ENCODE measurements at places on chromosomes 13 and 19.

DNA sequence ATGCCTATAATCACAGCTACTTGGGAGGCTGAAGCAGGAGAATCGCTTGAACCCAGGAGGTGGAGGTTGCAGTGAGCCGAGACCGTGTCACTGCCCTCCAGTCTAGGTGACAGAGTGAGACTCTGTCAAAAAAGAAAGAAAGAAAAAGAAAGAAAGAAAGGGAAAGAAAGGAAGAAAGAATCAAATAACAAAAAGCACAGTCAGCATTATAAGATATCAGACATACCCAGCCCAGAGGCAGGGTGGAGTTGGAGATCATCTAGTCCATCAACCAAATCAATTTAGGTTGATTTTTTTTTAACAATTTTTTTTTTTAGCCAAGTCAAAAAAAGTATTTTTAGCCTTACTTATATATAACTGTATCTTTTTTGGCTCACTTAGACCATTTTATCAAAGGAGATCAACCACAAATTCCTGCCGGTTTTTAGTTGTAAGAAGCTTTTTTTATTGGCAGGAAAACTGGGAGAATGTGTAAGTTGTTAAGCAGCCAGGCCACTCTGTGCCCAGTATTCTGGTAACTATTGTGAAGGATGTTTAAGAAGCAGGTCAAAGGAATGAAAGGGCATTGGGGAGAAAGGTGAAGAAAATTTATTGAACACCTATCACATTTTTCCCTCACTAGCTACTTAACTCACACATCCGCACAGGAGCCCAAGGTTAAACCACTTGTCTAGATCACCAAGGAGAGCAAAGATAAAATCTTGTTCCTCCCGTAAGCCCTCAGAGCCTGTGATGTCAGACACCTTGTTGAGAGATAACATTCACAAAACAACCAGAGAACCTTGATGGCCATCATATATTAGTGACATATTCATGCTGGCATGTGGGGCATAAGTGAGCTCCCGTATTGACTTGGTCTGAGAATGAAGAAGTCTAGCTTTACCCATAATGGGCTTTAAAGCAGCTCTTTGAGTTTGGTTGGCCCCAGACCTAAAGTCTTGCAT, 91.8 kb downstream of the COL4A2 start:
- no peak for DNase-seq

- no peak for DNase-seq
Measured at GRCh38 chr19:3821156-3821555, 35.0 kb upstream of the MATK start.

GRCh38 chr19:35445826-35446593, 2.0 kb upstream of the FFAR2 start:
- no peak for DNase-seq

DNA sequence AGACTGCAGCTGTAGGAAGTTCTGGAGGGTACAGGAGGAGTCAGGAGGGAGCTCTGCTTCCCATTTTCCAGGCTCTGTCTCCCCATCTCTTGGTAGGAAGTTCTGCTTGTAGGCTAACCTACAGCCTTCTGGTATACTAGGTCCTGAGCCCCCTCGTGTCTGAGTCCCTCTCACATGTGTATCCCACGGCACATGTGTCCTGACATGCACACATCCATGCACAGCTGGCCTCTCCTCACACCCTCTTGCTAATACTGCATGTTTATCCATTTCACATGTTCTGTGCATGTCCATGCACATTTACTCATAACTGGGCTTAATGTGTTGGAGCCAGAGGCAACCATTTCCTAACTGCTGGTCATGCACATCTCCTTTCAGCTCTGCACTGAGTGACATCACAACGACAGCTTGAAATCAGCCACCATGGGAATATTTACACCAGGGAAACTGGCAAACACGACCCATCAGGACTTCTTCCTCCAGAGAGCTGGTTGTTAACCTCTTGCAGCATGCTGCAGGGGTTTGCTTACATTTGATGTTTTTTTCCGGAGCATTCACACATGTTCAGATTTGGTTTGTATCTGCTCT, 3.0 kb downstream of the CD209 start:
- no peak for DNase-seq

GRCh38 chr13:93101226-93101734, 125.3 kb upstream of the GPC6 start:
- DNase-seq: no peak

All from stimulated activated CD4-positive, alpha-beta T cell treated with anti-CD3 and anti-CD28 coated beads, Interleukin-1b, Interleukin-23, amount 100 ng/mL, for 1 hour (primary cell).